ENCODE measurements at places on chromosomes 1 and 21.

GRCh38 chr1:165367375-165367993, 11.0 kb upstream of the LMX1A start:
- no peak for ATAC-seq

- no peak for ATAC-seq
Observed at GRCh38 chr1:214086945-214087344, 99.2 kb downstream of the PROX1 start.

DNA sequence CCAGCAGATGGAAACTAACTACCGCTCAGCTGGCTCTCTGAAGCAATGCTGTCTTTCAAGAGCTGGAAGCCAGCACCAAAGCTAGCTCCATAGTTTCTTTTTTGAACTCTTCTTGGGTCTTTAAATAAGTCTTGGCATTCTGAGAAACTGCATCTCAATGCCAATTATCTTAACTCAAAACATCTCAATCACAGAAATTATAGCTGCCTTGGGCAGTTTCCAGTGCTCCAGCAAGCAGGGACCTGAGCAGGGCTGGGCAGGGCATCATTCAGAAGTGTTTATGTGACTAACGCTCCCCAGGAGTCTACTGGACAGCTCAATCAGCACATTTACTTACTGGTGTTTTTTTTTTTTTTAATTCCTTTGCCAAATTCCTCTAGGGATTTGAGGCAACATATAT, 18.3 kb upstream of the PADI4 start:
- ATAC-seq: no peak

DNA sequence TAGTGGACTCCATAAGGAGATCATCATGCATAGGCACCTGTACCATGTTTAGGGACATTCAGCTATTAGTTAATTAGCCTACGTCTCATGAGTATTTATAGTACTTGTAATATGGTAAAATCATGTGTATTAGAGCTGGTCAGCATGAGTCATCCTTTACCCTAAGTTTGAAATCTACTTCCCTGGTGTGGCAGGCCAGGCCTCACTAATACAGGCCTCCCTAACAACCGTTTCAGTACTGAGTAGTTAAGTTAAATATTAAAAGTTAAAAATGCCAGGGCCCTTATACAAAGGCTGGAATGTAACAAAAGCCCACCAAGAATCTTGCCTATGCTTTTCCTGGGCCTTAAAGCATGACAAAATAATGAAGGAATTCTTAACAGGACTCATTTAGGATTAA, 356.3 kb upstream of the DPYD start:
- ATAC-seq: no peak

- ATAC-seq: no peak
Observed at GRCh38 chr1:49622877-49623276, 400.9 kb downstream of the AGBL4 start.

GRCh38 chr1:7153464-7153863, 368.2 kb downstream of the CAMTA1 start:
- no peak for ATAC-seq

- ATAC-seq: no peak
Observed at GRCh38 chr1:26067432-26067911, at the start of gene TRIM63. TRIM63 (minus strand) TSS chr1:26067630; CDS start chr1:26067494, 136 bp downstream.

DNA sequence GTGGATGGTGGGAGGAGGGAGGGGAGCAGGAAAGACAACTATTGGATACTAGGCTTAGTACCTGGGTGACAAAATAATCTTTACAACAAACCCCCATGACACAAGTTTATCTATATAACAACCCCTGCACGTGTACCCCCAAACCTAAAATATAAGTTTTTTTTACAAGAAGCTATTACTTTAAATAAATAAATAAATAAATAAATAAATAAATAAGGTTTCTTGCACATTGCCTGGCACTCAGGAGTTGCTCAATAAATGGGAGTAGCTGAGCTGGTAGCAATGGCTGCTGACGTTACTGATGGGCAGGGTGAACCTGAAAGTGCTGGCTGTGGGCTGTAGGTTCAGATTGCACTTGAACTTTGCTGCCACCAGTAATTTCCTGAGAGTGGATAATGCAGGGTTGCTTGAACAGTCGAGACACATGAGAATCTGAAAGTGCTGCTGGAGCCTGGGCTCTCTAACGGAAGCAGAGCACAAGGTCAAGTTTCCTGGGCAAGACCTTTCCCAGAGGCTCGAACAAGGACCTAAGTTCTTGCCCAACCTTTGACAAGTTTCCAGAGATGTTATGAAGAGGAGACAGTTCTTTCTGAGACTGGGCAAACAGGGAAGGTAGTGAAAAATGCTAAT, 14.8 kb upstream of the KCNE2 start:
- ATAC-seq: no peak

- no peak for ATAC-seq
Observed at GRCh38 chr21:33011462-33011861, 14.3 kb upstream of the OLIG2 start.

DNA sequence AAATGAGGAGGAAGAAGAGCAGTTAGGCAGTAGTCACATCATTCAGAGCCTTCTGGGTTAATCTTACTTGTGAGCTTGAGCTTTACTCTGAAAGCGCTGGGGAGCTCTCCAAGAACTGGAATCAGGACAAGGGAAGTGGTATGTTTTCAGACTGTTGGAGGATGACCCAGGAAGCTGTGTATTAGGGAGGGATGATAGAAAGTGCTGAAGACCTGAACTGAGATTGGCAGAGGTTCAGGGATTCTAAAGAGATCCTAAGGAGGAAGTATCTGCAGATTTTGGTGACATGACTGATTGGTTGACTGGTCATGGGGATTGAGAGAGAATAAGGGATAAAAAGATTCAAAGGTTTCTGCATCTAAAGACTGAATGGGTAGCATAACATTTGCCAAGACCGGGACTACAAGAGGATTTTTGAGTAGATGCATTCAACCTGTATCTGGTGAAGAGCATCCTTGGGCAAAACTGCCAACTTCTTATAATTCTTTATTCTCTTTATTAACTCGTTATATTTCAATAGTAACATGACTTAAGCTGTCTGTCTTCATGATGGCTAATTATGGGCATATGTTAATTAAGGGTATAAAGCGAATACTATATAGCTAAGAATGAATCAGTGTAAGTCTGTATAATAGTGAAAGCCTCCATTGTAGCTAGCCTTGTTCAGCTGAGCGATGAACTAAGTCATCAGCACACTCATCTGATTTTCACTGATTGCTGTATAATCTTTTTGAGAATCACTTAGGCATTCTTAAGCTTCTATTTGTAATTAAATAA, 41.8 kb downstream of the XCL1 start:
- no peak for ATAC-seq

GRCh38 chr1:62424411-62424810, 12.4 kb upstream of the USP1 start:
- no peak for ATAC-seq

- no peak for ATAC-seq
Observed at GRCh38 chr1:64122588-64122987, 80.8 kb upstream of the UBE2U start.

DNA sequence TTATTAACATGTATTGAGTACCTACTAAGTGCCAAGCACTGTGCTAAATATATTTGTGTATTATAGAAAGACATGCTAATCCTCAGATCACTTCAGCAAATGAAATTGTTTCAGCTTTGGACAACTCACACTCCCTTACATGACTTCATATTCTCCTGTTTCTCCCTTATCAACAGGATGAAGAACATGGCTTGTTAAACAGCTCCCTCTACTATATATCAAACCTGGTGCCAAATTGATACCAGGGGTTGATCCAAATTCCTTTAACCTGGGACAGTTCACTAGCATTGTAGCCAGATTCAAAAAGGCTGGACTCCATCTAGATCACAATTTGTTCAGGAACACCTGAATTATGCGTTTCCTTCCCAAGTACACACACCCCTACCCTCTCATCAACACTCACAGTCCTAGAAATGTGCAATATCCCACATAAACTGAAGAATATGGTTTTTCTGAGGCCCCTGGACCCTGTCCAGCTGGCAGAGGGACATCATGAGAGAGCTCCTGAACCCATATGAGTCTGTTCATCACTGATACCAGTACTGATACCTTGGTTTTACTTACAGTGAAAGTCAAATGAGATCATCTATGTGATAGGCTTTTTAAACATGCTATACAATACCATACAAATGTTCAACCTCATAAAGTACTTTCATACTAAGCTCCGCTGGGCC, 47.0 kb upstream of the PALMD start:
- ATAC-seq: peak; percentile 23

GRCh38 chr1:98761219-98761865, 99.8 kb downstream of the SNX7 start:
- no peak for ATAC-seq

DNA sequence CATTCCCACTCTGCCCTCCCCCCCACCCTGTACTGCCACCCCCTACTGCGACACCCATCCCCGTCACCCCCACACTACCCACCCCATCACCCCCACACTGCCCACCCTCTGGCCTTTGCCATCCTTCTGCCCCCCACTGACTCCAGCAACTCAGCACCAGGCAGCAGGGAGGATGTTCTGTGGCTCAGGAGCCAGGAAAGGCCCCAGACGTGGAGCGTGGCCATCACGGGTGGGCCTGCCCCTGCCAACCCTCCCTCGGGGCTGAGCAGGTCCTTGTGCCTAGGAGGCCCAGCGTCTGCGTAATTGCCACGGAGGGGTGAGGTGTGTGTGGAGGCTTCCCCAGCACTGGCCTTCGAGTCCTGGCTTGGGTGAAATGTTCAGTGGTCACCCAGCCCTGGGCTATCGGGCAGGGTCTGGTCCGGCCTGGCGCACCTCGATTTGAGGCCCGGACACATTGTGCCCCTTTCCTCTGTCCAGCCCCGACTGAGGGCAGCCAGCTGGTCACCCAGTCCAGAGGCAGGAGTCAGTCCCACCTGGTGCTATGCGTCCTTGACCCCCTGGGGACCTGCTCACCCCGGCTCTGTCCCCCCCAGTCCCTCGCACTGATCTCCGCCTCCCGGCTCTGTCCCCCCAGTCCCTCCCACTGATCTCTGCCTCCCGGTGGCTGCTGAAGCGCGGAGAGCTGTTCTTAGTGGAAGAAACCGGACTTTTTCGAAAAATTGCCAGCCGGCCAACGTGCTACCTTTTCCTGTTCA, 23.0 kb downstream of the ARHGEF16 start:
- ATAC-seq: no peak

GRCh38 chr21:32917362-32918135, 108.2 kb upstream of the OLIG2 start:
- no peak for ATAC-seq

GRCh38 chr1:202144402-202145067, at the start of gene ARL8A:
ARL8A (minus strand) TSS chr1:202144737; CDS start chr1:202144572, 165 bp downstream.
- ATAC-seq: peak; percentile 84

GRCh38 chr1:37704966-37705365, 12.7 kb downstream of the CDCA8 start:
- no peak for ATAC-seq

- no peak for ATAC-seq
Observed at GRCh38 chr1:241627453-241628259, 12.5 kb downstream of the CHML start.

DNA sequence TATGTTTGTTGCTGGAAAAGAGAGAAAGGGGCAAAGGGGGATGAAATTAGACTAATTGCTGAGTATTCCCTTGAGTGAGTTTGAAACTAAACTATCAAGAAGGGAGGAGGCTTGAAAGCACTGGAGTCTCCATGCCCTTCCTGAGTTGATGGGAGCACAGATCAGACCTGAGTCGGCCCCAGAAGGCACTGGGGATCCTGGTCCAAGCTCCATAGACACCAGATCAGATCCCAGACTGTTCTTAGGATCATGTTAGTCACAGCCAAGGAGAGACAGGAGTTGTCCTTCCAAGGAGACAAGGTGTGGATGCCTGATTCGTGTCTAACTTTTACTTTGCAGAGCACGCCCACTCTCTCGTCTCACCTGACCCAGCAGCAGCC, 152.3 kb downstream of the NR5A2 start:
- no peak for ATAC-seq

- ATAC-seq: no peak
Observed at GRCh38 chr21:31115249-31115648, 77.0 kb upstream of the KRTAP19-8 start.

- ATAC-seq: no peak
Observed at GRCh38 chr1:211206981-211207380, 52.2 kb upstream of the RCOR3 start.

DNA sequence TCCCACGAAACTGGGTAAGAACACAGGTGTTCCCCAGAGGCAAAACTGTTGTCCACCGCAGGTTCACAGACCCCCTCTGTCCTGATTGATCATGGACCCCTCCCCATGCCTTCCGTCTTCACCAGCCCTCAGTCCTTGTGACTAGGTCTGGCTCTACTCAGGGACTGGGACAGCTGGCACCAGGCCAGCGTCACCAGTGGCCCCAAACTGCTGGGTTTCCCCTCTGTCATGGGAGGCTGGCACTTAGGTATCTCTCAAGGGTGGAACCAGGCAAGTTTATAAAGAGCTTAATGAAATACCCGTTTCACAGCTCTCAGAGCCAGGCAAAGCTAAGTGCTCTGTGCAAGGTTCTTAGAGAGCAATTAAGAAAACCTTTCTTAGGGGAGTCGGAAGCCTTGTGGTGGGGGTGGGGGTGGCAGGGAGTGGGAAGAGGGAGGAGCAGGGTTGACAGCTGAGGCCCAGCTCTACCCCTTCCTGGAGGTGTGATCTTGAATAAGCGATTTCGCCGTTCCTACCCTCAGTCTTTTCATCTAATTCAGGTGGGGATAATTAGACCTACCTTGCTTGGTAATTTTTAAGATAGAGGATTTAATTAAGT, 35.0 kb upstream of the IFNLR1 start:
- no peak for ATAC-seq

DNA sequence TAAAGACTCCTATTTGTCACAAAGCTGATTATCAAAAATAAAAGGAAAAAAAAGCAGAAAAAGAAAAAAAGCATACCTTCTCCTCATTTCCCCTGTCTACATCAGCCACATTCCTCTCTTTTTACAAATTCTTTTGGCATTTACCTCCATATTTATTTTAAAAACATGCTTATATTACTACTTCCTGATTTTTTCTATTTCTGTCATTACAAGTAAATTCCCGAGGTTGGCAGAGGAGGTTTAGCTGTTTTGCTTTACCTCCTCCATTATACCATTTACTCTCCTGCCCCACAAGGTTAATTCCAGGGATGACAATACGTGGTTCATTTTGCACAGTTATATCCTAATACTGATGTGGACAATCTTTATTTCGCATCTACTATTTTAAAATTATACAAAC, 26.3 kb upstream of the CD34 start:
- ATAC-seq: no peak

DNA sequence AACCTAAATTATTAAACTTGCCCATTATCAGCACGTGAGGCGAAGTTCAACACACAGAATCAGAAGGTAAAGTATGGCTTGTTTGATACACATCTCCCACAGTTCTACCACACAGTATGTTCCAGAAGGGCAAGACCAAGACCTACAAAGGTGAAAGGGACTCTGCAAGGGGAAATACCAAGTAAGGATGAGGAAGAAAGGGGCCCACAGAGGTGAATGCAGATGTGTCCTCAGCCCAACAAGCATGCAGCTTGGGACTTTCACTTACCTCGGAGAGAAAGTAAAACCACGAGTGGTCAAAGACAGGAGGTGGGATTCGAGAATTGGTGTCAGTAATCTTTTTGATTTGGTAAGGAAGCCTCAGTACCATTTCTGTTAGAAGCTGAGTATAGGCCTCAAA, 85.8 kb downstream of the UBR4 start:
- ATAC-seq: no peak

DNA sequence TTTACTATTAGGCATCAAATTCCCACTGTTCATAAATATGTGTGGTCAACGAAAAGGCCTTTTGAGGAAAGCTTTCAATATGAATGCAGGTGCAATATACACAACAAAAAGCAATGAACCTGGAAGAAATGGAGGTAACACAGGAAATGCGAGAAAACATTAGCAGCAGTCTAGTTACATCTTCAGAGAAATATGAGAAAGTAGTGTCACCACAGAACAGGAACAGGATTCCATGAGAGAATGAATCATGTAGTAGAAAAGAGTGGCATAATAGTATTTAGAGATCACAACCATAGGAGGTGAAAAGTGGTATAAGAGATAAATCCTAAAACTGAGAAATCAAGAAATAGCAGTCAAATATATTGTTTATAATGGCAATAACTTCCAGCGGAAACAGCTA, 103.7 kb downstream of the AK5 start:
- ATAC-seq: no peak

Measured in gastroesophageal sphincter (tissue), 4 donors.